ENCODE measurements at places on chromosomes 2 and 18. TPM values are rescaled to one million over a fixed set of nuclear protein-coding genes. Genes with fewer than 3 reads are reported as not detected.

Gene FEV
- total RNA-seq: not detected

Gene GPAT2
- total RNA-seq: 1.2 TPM

Gene TRPM8
- 0.10 TPM for total RNA-seq

Gene SCN9A
- 13.3 TPM for total RNA-seq

Gene SUCLG1
- total RNA-seq: 62.8 TPM

Gene GKN2
- not detected for total RNA-seq

Gene C2orf15
- total RNA-seq: 1.4 TPM

Gene MAP3K20
- 60.2 TPM for total RNA-seq

Gene CREG2
- 0.20 TPM for total RNA-seq
